Upper lobe of left lung (tissue), 6 donors: ENCODE measurements at places on chromosomes 11 and 22.
A peak's percentile ranks its signal among the peaks of the same experiment; 100 is the strongest.

- DNase-seq = no peak
These were observed 410.7 kb downstream of the MIAT start for GRCh38 chr22:27068121-27068520.

GRCh38 chr22:50473855-50474671, 772 bp downstream of the SBF1 start:
- peak; percentile 91 for DNase-seq

DNA sequence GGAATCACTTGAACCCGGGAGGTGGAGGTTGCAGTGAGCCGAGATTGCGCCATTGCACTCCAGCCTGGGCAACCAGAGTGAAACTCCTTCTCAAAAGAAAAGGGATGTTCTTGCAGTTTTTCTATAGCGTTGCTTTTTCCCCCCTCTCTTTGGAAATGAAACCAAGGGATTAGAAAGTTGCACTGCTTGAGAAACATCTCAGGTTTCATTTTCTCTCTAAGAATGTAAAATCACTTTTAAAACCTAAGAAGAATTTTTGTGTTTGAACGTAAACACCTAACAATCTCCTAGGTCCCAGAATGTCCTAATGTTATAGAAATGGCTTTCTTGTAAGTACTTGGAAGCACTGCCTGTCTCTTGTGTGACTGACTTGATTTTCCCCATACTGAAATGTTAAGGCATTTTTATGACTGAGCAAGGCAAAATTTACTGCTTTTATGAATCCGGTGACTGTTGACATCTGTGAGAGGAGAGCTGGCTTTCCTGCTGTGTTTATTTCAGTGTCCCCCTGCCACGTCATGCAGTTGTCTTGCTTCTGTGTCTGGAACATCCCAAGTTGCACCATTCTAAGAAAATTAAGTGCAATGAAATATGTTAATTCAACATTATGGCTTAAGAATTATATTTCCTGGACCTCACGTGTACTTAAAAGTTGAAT, 37.7 kb downstream of the NF2 start:
- DNase-seq = no peak

GRCh38 chr11:115065314-115065713, 387.0 kb downstream of the NXPE2 start:
- no peak for DNase-seq

DNA sequence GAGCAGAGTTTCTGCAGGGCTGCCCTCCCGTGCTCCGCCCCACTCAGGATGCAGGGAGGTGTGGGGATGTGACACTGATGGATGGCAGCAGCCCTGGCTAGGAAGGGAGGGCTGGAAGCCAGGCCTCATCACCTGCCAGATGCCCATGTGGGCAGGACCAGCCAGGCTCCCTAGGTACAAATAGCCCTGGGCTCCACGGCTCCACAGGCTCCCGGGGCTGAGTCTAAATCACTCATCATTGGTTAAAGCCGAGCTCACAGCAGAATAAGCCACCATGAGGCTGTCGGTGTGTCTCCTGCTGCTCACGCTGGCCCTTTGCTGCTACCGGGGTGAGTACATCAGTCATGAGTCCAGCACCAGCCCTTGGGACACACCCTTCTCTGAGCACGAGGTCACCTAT, at the start of gene SCGB1D1:
Gene SCGB1D1, plus strand, starts transcription at position 206 of the 400 bp plus-strand sequence. Its CDS starts 69 bp downstream, at position 275.
- DNase-seq = peak; percentile 31

- DNase-seq = no peak
These were observed 87.3 kb downstream of the KCNQ1 start for GRCh38 chr11:2531987-2532703.

DNA sequence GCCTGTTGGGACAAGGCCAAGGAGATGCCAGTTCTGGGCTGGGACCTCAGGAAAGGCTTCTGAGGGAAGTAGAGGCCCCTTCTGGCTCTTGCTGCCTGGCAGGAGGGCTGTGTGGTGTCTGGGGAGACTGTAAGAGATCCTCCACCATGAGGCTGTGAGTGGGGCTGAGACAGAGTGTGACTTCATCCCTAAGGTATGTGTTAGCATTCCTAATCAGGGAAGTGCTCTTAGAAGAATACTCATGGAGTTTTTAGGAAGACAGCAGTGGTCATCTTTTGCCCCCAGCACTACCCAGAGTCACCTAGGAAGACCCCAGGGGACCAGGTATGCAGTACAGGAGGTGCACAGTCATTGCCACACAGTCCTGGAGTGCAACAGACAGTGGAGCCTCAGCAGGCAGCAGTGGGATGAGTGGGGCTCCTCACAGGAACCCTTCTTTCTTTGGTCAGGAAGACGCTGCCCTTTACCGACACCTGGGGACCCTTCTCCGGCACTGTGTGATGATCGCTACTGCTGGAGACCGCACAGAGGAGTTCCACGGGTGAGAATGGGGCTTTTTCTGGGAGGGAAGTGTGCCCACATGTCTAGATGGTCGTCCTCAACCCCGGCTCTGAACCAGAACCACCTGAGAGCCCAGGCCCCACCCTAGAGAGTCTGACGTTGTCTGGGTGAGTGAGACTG, 2.8 kb downstream of the RIC8A start:
- peak; percentile 19 for DNase-seq

- no peak for DNase-seq
These were observed 59.3 kb downstream of the CELSR1 start for GRCh38 chr22:46478083-46478551.

GRCh38 chr11:132601875-132602274, 930.4 kb downstream of the OPCML start:
- DNase-seq = no peak

- no peak for DNase-seq
These were observed 69.6 kb upstream of the TEAD1 start for GRCh38 chr11:12604557-12605153.

- no peak for DNase-seq
These were observed 59.2 kb upstream of the SHISAL1 start for GRCh38 chr22:44371741-44372525.

GRCh38 chr11:130611791-130612251, 163.4 kb downstream of the ADAMTS15 start:
- DNase-seq = no peak

- no peak for DNase-seq
These were observed 861.4 kb downstream of the NTM start for GRCh38 chr11:132231656-132232347.

DNA sequence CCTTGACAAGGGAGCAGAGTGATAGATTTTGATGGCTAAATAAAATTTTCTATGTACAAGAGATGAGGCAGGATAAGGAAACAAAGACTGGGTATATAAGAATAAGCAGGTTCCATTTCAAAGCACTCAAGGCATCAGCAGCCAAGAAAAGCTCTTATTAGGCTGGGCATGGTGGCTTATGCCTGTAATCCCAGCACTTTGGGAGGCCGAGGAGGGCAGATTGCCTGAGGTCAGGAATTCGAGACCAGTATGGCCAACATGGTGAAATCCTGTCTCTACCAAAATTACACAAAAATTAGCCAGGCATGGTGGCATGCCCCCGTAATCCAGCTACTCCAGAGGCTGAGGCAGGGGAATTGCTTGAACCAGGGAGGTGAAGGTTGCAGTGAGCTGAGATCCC, 563.4 kb upstream of the CCDC179 start:
- DNase-seq = no peak

DNA sequence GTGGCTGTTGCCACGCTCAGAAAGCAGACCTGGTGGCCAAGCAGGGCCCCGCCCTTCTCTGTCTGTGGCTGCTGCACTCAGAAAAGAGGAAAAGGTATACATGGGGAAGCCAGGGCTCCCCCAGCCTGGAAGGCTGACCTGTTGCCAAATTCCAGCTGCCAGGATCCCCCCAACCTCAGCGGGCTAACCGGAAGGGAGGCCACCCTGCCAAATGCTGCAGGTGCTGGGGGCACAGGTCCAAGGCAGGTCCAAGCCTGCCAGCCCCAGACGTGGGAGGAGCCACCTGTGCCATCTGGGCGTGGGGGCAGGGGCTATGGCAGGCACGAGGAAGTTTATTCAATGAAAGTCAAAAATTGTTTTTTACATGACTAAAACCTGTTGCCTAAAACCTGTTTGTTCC, 2.6 kb downstream of the NPTXR start:
- DNase-seq = no peak

DNA sequence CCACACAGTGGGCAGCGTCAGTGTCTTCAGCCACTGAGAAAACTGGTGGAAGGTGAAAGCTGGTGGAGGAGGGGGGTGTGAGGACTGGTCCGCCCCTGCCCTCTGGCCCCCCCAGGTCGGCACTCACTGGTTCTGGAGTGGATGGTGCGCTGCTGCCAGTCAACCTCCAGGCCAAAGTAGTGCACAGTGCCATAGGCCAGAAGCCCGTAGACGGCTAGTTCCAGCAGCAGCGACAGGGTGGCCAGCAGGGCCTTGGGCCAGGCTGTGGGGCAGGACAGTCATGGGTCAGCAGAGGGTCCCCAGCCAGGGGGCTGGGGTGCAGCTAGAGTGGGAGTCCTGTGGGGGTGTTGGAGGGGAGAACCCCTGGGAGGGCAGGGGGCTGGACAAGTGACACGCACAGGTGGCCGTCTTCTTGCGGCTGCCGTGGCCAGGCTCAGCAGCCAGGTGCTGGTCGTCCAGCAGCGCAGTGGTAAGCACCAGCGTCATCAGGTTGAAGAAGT, 2.2 kb downstream of the LMF2 start:
- DNase-seq = no peak

- DNase-seq = no peak
These were observed 85.2 kb downstream of the RELT start for GRCh38 chr11:73461335-73461840.

- no peak for DNase-seq
These were observed 153.9 kb upstream of the ZC3H12C start for GRCh38 chr11:109939166-109939810.

DNA sequence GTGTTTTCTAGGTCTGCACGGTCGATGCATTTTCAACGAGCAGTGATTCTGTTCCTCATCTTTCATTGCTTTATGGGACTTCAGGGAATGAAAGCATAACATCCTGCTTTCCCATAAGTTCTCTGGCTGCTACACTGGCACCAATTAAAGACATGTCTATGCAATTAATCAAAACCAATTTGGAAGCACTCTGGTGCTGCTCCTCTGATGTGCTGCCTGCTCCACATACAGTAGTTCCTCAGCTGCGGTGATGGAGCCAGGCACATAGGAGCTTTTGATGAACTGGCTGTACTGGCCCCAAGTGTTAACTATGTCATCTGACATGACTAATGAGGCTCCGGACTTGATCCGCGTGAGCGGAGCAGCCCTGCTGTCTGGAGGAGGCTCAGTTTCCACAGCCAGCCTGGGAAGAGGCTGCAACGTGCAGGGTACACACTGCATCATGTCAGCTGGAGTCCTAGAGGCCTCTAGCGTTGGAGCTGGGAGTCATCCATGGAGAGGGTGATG, 29.8 kb downstream of the GVQW3 start:
- no peak for DNase-seq

DNA sequence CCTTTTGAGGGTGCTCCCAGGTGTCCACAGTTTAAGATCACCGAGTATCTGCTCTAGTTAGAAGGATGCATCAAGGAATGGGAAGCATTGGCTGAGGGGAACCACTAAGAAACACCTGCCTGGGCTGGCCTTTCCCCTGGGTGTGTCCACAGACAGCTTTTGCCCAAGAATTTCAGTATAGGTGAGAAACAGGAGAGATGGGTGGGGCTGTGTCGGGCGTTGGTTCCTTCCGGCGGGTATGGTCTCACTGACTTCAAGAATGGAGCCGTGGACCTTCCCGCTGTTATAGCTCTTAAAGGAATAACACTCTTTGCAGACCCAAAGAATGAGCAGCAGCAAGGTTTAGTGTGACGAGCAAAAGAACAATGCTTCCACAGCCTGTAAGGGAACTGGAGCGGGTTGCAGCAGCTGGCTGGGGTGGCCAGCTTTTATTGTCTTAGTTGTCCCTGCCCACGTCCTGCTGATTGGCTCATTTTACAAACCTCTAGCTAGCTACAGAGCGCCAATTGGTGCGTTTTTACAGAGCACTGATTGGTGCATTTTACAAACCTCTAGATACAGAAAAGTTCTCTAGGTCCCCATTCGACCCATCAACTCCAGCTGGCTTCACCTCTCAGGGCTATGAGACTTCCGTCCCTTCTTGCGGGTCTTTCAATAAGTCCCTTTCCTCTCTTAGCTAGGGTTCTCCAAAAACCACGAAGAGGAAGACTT, 2.4 kb downstream of the FADS1 start:
- peak; percentile 42 for DNase-seq

DNA sequence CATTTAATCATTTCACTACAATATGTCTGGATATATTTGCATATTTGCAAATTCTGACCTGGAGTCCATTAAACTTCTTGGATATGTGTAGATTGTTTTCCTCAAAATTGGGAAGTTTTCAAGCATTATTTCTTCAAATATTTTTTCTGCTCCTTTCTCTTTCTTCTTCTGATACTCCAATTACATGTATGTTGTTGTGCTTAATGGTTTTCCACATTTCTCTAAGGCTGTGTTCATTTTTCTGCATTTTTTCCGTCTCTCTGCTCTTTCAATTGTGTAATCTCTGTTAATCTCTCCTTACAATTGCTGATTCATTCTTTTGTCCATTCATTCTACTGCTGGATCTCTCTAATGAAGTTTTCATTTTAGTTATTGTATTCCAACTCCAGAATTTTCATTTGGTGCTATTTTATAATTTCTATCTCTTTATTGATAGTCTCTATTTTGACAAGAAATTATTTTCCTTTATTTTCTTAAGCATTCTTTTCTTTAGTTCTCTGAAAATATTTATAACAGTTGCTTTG, 30.3 kb upstream of the EMID1 start:
- DNase-seq = no peak

DNA sequence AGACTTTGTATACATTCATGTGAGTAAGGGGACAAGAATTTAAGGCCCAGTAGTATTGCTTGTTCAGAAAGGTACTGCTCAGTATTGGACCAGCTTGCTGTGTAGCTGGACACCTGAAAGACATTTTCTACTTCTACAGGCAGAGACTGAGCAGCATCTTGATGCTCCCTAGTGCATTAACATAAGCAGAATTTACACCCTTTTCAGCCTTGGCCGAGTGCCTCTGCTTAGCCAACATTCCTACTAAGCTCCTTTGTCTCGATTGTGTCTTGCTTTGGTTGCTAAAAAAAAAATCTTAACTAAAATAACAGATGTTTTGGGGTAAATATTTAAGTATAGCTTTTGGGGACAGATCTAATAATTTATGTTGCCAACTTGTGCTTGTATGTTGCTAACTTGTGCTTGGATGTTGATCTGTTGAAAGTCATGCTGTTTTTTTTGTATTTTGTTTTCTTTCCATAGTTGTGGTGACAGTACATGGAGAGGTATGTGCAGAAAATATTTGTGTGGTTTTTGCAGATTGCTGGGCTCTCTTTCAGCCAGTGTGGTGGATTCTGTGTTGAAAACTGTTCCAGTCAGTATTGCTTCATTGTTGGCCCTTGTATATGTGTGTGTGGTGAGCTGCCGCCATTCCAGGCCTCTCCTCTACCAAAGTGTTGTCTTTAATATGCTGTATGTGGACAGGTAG, 3.7 kb downstream of the PTS start:
- no peak for DNase-seq

DNA sequence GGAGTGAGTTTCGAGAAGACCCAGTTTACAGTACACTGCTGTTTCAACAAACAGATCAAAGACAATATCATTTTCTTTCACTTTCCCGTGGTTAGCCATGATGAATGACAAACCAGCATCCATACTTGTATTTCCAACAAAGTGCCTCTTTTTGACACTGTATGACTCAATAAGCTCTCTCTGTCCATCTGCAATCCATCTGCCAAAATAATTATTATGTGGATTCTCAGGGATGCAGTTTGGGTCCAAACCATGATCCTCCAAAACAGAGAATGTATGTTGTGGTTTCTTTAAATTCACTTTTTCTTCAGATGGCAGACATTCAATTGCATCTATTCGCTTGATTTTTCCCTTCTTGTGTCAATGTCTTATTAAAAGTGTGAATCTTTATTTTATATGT, 37.8 kb upstream of the RASD2 start:
- DNase-seq = no peak
